ENCODE measurements at places on chromosomes 13 and 19. TPM values are rescaled to one million over a fixed set of nuclear protein-coding genes. Genes with fewer than 3 reads are reported as not detected.

- no peak overlapping the region for H3K4me3 ChIP-seq
- H3K27me3 ChIP-seq, result no peaks in the 10 kb centered on the region
- H3K36me3 ChIP-seq, result no peaks in the 10 kb centered on the region
- H3K27ac ChIP-seq, result no peak overlapping the region
- DNase-seq, result no peak
These were observed 160.1 kb upstream of the SOX1 start for GRCh38 chr13:111906816-111907215.

DNA sequence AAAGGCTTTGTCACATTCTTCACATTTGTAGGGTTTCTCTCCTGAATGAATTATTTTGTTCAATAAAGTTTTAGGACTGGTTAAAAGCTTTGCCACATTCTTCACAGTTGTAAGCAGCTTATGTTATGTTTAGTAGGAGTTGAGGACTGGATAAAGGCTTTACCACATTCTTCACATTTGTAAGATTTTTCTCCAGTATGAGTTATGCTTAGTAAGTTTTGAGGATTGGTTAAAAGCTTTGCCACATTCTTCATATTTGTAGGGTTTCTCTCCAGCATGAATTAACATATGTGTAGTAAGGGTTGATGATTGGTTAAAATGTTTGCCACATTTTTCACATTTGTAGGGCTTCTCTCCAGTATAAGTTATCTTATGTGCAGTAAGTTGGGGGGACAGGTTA lies 79.9 kb downstream of the ZNF431 start:
- H3K27me3 ChIP-seq, result no peaks in the 10 kb centered on the region
- no peaks in the 10 kb centered on the region for H3K36me3 ChIP-seq
- H3K4me3 ChIP-seq, result no peak overlapping the region
- no peak overlapping the region for H3K27ac ChIP-seq

DNA sequence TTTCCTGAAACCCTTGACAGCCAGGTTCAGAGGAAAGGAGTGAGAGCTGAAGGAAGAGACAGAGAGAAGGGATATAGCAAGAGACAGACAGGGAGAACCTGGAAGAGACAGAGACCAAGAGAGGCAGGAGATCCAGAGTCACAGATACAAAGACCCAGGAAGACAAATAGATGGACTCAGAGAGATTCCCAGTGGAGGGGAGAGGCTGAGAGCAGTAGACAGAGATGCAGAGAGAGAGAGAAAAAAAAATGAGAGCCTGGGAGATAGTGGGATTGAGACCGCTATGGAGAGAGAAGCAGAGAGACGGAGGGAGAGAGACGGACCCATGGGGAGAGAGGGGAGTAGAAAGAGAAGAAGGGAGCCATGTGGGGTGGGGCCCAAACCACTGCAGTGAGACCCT lies 763 bp downstream of the FXYD7 start:
- H3K36me3 ChIP-seq, result no peaks in the 10 kb centered on the region
- H3K4me1 ChIP-seq, result peaks cover 29% of the 10 kb centered on the region
- no peaks in the 10 kb centered on the region for H3K27me3 ChIP-seq
- no peak overlapping the region for H3K27ac ChIP-seq
- DNase-seq, result no peak

DNA sequence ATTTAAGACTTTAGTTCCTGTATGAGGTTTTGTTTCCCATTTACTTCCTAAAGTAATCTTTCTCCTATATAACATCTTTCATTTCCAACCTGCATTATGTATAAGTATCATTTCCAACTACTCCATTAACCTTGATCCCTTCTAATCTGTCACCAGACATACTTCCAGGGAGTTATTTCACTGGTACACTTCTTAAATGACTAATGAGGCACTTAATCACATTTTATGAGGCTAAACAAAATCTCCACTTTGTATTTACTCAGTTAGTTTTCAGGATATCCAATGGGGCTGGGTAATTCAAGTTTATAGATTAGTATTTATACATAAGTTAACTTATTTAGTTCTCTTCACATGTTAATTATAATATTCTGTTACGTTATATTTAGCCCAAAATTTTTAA lies 634.7 kb downstream of the PCDH17 start:
- H3K36me3 ChIP-seq, result no peaks in the 10 kb centered on the region
- H3K4me1 ChIP-seq, result no peaks in the 10 kb centered on the region
- H3K27me3 ChIP-seq, result no peaks in the 10 kb centered on the region
- no peak for DNase-seq

The S1PR2 gene
- 15.6 TPM for total RNA-seq

The TRIP10 gene
- 105 TPM for total RNA-seq

Measured in thoracic aorta (tissue), 2 donors.